Bronchial epithelial cell (primary cell): ENCODE measurements at places on chromosomes 4 and X. TPM values are rescaled to one million over a fixed set of nuclear protein-coding genes. Genes with fewer than 3 reads are reported as not detected.
A peak's percentile ranks its signal among the peaks of the same experiment; 100 is the strongest.

- DNase-seq: peak; percentile 14
Measured at GRCh38 chr4:81754169-81754568, 282.5 kb upstream of the RASGEF1B start.

Gene UGT2A3
- total RNA-seq: not detected in 2 replicates

- no peak for DNase-seq
Measured at GRCh38 chrX:38279188-38279587, 48.1 kb downstream of the RPGR start.

Gene NUDT6
- total RNA-seq: 2.7 and 3.9 TPM in 2 replicates

DNA sequence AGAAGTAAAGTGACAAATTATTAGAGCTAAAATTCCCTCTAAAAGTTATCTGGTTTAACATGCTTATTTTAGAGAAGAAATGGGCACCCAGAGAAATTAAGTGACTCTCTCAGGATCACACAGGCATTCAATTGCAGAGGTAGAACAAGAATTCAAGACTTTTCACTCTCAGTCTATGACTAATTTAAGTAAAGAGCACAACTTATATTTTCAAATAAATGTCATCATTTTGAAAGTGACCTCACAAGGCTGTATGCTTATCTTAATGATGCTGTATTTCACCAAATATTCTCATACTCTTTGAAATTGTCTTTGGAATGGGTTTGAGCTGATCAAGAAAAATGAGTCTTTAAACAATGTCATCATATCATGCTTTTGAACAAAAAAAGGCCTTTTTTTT, 15.3 kb downstream of the GPR174 start:
- DNase-seq: no peak

Gene IGBP1
- 75.8 and 107 TPM in 2 replicates for total RNA-seq

- peak; percentile 45 for DNase-seq
Measured at GRCh38 chrX:148417934-148418333, 82.5 kb upstream of the AFF2 start.

DNA sequence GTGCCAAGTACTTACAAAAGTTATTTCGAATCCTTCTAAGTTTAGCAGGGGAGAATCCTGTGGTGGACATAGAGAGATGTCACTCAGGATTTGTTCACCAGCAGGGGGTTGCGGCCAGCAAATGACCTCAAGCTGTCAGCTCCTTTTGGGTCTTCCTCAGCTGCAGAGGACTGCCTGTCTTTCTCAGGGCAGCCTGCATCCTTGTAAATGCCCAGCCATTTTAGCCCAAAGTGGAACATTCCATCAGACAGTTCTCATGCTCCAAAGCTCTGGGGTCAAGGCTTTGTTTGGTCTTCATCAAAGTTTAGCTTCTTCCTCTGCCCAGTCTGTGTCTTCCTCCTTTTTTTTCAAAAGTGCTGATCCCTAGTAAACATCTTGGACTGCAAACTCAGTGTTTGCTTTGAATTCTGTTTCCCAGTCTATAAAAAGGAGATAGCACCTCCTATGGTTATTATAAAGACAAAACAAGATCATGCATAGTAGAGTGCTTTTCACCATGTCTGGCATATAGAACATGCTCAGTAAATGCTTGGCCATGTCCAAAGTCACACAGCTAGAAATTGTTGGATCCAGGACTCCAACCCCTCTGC, 156.4 kb upstream of the GATB start:
- DNase-seq: no peak
